ENCODE measurements at places on chromosomes 16 and 17.
A peak's percentile ranks its signal among the peaks of the same experiment; 100 is the strongest.

DNA sequence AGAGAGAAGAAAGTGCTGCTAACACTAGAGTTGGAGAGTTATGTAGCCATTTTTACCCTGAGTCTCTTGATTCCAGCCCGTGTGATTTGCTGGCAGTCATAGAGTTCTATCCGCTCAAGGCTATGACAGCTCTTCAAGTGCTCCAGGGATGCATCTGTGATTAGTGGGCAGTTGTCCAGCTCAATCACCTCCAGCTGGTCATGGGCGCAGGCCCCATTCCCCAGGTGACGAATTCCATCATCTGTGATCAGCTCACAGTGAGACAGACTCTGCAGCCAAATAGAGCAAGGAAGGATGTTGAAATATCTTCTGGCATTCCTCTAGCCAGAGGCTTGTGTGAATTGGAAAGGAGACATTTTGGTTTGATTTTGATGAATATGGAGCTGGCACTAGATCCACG, 38.4 kb upstream of the STAC2 start:
- no peak for DNase-seq

GRCh38 chr16:68902003-68902968, 59.0 kb downstream of the TANGO6 start:
- DNase-seq, result peak; percentile 48

GRCh38 chr17:66577041-66577440, 257.9 kb upstream of the CACNG5 start:
- DNase-seq, result no peak

- DNase-seq, result no peak
These were observed 5.4 kb upstream of the TBX21 start for GRCh38 chr17:47727704-47728036.

GRCh38 chr17:46984341-46984740, 5.3 kb upstream of the RPRML start:
- no peak for DNase-seq

DNA sequence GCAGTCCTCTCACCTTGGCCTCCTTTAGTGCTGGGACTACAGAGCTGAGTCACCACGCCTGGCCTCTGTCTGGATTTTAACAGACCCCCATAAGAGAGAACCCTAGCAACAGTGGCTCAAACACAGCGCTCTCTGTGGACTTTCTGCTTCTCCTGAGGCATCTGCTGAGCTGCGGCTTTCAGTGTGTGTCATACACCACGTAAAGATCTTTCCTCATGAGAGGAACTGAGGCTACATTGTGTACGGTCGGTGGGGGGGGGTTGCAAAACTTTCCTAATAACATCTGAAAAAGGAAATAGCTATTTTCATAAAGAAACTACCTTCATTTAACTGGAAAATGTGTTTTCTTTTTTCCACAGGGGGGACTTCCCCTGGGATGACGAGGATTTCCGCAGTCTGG, 32.9 kb downstream of the DEF8 start:
- DNase-seq, result no peak

- no peak for DNase-seq
These were observed 8.0 kb downstream of the ENDOV start for GRCh38 chr17:80422981-80423380.

GRCh38 chr16:4011940-4012629, 104.2 kb downstream of the ADCY9 start:
- no peak for DNase-seq

- no peak for DNase-seq
These were observed 127.2 kb downstream of the HS3ST3B1 start for GRCh38 chr17:14427900-14428647.

DNA sequence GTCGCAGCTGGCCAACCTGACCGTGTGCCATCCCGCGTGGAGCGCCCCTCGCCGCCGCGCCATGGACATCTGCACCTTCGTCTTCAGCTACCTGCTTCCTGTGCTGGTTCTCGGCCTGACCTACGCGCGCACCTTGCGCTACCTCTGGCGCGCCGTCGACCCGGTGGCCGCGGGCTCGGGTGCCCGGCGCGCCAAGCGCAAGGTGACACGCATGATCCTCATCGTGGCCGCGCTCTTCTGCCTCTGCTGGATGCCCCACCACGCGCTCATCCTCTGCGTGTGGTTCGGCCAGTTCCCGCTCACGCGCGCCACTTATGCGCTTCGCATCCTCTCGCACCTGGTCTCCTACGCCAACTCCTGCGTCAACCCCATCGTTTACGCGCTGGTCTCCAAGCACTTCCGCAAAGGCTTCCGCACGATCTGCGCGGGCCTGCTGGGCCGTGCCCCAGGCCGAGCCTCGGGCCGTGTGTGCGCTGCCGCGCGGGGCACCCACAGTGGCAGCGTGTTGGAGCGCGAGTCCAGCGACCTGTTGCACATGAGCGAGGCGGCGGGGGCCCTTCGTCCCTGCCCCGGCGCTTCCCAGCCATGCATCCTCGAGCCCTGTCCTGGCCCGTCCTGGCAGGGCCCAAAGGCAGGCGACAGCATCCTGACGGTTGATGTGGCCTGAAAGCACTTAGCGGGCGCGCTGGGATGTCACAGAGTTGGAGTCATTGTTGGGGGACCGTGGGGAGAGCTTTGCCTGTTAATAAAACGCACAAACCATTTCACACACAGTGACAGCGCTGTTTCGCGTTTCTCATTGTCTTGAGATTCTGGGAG, 2.0 kb upstream of the ZACN start:
- DNase-seq, result no peak

DNA sequence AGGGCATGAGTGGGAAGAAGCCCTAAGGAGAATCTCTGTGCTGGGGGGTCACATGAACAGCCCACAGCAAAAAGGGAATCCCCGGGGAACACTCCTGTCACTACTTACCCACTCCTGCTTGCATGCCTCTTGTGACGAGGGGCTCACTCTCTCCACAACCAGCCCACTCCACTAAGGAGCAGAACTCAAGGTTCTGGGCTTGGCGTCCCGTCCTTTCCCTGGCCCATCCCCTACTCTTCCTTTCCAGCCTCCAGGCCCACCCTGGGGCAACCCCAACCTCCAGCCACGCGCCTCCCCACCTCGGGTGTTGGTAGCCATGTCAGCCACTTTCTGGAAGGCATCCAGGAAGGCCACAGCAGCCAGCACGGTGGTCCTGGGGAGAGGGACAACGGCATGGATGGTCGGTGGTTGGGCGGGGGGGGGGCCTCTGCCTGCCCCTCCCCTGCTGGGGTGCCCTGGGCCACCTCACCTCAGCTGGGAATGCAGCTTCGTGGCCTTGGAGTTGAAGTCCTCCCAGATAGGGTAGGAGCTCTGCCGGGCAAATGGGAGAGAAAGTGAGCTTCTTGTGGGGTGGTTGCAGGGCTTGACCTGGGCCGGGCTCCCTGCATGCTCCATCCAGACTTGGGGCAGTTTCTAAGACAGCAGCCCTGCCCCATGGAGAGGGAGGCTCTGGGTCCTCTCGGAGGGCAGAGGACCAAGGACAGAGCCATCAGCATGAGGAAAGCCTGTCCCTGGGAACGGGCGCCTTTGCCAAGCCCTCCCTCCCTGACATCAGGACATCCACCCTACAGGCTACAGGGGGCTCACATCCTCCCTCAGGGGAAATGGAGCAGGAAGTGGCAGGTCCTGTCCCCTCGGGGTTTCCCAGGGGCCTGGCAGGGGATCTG, 5.1 kb downstream of the MTSS2 start:
- DNase-seq, result no peak

- no peak for DNase-seq
These were observed 115.9 kb upstream of the TNRC6C start for GRCh38 chr17:77842528-77843147.

- DNase-seq, result no peak
These were observed 59.3 kb downstream of the RNF213 start for GRCh38 chr17:80319999-80320344.

- no peak for DNase-seq
These were observed 26.7 kb downstream of the CYB5B start for GRCh38 chr16:69451166-69451565.

DNA sequence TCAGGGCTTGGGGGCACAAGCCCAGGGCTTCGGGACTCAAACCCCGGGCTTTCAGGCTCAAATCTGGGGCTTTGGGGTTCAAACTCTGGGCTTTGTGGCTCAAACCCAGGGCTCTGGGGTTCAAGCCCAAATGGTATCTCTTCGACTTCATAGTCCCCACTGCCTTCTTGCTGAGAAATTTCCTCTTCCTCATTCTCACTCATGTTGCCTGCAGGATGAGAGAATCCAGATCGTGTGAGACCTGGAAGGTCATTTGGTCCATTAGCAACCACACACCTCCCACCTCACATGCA, 576 bp downstream of the ZNF768 start:
- no peak for DNase-seq

DNA sequence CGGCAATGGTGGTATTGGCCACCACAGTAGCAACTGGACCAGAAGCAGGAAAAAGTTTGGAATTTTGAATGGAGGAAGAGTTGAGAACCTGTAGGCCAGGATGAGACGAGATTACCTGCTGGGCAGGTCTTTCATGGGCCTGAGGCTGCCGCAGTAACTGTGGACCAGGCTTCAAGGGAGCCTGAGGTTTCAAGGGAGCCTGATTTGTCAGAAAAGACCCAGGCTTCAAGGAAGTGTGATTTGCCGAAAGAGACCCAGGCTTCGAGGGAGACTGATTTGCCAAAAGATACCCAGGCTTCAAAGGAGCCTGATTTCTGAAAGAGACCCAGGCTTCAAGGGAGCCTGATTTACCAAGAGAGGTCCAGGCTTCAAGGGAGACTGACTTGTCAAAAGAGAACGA, 66.6 kb upstream of the ARL4D start:
- DNase-seq, result no peak

- DNase-seq, result no peak
These were observed 424.4 kb downstream of the PMP22 start for GRCh38 chr17:14840616-14841231.

DNA sequence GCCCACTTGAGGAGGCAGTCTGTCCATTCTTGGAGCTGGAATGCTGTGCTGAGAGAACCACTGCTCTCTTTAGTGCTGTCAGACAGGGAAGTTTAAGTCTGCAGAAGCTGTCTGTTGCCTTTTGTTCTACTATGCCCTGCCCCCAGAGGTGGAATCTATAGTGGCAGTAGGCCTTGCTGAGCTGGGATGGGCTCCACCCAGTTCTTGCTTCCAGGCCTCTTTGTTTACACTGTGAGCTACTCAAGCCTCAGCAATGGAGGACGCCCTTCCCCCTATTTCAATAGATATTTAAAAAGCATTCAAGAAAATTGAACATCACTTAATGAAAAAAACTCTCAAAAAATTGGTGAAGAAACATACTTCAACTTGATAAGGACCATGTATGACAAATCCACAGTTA, 313.5 kb downstream of the PHKB start:
- DNase-seq, result no peak

GRCh38 chr17:57557834-57558681, 187.0 kb downstream of the CCDC182 start:
- no peak for DNase-seq

DNA sequence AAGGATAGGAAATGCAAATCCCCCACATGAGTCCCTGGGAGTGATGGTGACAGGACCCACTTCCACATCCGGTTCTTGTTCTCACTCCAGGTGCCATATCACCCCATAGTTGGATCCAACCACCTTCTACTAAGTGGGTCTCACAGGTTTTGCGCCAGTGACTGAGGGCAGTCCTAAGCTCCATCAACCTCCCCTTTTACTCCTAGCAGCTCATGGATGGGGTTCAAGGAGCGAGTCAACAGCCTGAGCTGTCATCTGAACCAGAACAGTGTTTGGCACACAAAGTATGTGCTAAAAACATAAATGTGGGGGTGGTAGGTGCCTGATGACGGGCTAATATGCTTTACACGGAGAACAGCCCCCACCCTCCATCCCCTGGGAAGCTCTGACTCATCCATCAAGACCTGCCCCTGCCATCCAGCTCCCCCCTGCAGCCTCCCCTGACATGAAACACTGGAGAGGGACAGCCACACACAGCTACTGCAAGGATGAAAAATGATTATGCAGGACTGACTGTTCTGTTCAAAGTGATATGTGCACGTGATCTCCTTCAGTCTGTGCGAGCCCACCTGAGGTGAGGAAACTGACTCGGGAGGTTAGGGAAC, 143.2 kb upstream of the CDH5 start:
- DNase-seq, result no peak

- DNase-seq, result no peak
These were observed 27.4 kb downstream of the IL21R start for GRCh38 chr16:27429330-27429871.

DNA sequence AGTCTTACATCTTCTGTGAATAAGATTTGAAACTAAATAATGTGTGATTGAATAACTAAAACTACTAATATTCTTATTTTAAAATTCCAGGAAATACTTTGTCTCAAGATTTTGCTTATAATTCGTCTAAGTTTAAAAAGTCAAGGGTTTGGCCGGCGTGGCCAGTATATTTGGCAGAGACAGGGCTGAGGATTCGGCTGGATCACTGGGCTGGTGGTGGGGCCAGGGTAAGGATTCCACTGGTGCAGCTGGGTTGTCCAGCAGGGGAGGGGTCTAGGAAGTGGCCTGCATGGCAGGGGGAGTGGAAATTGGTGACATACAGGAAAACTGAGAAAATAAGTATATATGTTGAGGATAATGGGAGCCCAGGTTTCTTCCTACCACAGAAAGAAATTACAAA, 75.7 kb downstream of the MYO1D start:
- no peak for DNase-seq

DNA sequence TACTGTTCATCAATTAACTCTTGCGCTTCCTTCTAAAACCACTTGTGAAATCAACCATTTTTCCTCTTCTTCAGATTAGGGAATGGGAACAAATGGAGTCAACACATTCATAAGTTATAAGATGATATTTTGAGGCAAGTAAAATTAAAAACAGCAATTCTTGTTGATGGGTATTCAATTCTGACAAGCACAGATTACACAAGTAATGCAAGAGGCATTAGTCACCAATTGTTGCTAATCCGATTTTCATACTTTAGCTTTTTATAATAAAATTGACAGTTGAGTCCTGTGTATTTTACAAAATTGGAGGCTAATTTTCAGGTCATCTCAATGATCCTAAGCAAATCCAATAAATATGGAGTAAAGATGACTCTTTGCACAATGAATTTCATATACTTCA, 918.4 kb upstream of the SOX9 start:
- no peak for DNase-seq
